Kidney epithelial cell (primary cell): ENCODE measurements at places on chromosomes 3 and 15. TPM values are rescaled to one million over a fixed set of nuclear protein-coding genes. Genes with fewer than 3 reads are reported as not detected.

GRCh38 chr3:167116120-167116922 lies 263.8 kb downstream of the ZBBX start:
- DNase-seq = no peak

GRCh38 chr15:39140060-39140604 lies 440.7 kb upstream of the THBS1 start:
- peak; percentile 52 for DNase-seq

DNA sequence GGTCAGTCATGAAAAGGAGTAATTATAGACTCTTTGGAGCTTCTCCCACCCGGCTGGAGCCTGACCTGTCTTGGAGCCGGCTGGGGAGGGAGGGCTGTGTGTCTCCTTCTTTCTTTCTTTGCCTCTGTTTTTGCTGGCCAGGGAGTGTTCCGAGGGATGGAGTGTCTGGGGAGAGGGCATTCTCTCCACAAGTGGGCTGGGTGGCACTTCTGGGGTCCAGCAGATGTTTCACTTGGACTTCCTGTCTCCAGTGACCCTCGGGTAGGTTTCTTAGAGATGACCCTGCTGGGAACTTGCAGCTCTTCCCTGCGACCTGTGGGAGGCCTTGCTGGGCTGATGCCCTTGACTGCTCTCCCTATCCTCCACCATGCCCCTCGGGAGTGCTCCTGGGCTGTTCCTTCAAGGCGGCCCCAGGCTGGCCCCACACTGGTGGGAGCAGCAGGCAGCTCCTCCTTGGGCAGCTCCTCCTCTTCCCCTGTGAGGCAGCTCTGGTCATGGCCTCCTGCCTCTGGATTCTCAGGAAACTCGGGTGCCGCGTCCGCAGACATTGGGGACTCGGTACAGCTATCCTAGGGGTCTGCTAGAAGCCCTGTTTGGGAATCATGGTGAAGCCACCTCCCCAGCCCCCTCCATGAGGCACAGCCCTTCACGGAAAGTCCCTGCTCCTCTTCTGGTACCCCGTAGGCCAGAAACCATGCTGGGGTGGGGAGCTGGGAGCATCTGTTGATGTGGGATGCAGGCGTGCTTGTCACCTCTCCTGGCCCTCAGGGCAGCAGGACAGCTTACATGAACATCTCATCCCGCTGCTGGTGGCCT lies 44.9 kb downstream of the APBA2 start:
- DNase-seq = no peak

Gene CSPG5
- 0.48 and 0.71 TPM in 2 replicates for total RNA-seq
